Neuronal stem cell (in vitro differentiated cells): ENCODE measurements at places on chromosomes 1 and 21.

- no peak for DNase-seq
Observed at GRCh38 chr1:29455781-29456180, 219.5 kb downstream of the PTPRU start.

GRCh38 chr1:47030170-47030805 is 6.8 kb downstream of the CYP4X1 start:
- no peak for DNase-seq

GRCh38 chr1:82646888-82647287 is 846.2 kb downstream of the ADGRL2 start:
- DNase-seq, result no peak

- DNase-seq, result no peak
Observed at GRCh38 chr1:162327144-162327787, 49.4 kb downstream of the SPATA46 start.

DNA sequence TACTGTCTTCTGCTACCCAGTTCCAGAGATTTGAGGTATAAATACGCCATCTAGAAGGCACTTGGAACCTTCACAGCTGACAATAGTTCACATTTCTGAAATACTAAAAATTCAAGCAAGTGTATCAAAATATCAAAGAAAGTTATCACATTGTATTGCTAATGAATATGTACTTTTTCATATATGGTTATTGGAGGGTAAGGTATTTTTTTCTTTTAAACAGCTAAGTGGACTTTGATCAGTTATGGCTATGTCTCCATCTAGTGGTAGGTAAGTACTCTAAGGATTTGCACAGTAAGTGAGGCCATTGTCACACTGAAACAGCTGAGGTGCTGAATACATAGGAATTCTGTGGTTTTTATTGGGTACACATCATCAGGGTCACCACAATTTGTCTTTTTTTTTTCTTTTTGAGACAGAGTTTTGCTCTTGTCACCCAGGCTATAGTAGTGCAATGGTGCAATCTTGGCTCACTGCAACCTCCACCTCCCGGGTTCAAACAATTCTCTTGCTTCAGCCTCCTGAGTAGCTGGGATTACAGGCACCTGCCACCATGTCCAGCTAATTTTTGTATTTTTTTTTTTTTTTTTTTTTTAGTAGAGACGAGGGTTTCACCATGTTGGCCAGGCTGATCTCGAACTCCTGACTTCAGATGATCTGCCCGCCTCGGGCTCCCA is 49.1 kb upstream of the CR2 start:
- DNase-seq, result peak; percentile 26

- no peak for DNase-seq
Observed at GRCh38 chr1:207155028-207155427, 51.0 kb downstream of the C4BPA start.

DNA sequence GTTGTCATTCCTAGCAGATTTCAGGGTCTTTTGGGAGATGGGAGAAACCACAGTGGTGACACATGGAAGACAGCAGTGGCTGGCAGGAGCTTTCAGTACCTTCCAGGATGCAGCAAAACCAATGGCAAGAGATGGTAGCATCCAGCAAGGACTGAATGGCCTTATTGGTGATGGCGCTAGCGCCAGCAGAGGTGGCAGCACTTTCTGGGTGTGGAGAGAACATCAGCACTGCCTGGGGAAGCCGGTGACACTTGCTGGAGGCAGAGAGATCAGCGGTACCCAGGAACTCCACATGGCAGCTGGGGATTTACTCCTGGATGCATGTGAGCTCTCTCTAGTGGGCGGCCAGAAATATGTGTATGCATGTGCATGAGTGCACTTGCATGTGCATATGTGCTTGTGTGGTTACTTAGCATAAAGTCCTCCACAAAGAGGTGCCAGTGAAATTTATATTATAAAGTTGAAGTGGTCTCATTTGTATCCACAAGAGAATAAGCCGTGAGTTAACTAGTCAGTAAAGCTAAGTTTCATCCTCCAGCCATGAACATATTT is 364.7 kb downstream of the LMX1A start:
- DNase-seq, result no peak

DNA sequence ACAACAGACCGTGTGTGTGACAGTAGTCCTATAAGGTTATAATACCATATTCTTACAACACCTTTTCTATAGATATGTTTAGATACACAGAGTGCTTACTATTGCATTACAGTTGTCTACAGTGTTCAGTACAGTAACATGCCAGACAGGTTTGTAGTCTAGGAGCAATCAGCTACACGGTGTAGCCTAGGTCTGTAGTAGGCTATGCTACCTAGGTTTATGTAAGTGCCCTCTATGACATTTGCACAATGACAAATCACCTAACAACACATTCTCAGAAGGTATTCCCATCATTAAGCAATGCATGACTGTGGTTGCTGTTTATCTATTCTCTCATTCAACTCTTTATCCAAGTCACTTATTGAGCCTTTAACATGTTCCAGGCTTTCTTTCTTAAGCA is 1.8 kb upstream of the WLS start:
- DNase-seq, result no peak

DNA sequence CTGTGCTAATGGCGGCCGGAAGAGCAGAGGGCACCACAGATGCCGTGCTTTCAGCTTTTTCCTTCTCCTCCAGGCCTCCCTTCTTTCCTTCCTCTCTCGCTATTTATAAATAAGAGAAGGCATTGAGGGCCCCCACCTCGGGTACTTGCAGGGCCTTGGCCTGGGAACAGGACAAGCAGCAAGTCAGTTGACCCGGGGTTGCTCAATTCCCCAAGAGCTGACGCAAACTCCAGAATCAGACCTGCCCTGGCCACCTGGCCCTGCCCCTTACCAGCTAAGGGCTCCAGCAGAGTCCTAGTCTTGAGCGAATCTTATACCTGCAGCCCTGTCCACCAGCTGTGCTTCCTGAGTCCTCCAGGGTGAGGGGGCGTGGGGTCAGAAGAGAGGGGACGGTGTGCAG is 13.5 kb downstream of the TNFRSF1B start:
- no peak for DNase-seq

DNA sequence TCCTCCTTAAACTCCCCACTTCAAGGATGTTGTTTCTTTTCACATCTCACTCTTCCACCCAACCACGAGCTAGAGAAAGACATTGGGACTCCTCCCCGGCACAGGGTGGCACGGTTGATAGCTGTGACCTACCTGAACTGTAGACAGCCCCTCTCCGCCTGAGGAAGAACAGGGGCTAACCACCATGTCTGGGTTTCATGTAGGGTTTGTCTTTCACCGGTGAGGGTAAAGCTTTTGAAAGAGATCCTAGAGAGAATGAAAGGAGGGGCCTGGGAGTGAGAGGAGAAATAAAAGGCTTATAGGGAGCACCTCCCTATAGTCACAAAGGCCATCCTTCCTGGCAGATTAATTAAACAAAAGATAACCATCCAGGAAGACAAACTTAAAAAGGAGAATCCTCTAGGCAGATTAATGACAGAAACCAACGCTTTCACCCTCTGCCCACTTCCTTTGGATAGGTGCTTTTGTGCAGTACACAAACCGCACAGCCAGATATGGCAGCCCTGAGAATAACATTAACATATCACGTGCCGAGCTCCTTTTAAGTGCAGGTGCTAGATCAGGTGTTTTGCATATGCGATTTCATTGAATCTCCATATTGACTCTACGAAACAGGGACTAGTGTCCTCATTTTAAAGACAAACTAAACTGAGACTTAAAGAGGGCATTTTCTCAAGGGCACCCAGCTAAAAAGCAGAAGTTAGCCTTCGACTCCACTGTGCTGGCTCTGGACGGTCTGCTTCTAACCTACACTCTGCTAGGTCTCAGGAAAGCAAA is 178.1 kb upstream of the RUNX1 start:
- no peak for DNase-seq

GRCh38 chr21:36539434-36540150 is 59.7 kb upstream of the CLDN14 start:
- DNase-seq, result no peak

DNA sequence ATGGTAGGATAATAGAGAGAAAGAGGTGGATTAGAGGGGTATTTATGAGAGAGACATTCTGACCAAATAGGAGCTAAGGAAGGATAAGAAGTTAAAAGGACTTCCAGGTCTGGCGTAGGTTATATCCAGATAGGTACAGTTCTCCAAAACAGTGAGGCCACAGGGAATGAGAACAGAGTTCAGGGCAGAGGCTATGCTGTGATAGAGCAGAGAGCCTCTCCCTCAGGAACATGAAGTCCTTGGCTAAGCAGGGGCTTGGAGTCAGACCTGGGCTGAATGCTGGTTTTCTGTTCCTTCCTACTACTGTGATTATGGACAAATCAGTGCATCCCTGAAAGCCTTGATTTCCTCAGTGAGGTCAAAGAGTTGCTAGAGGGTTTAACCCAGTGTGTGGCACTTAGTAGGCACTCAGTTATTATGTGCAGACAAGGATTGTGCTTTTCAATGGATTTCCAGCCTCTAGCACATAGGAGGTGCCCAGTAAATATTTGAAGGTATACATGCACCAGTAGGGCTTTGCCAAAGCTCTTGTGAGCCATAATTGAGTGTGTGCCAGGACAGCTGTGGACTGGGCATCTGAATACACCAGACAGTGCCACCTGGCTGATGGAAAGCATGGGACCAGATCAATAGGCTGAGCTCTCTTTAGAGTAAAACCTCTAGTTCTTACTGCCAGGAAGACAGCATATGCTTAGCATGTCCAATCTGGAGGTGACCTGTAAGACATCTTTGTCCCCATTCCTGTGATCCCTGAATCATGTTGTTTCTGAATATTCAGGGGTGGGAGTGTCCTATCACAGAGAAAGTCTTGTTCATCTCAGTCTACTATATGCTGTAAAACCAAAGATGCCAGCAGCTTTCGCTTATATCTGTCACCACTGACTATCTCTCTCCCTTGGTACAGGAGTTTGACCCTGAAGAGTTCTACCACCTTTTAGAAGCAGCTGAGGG is 111.1 kb downstream of the PIK3R3 start:
- no peak for DNase-seq

GRCh38 chr21:22476726-22477646 is 1478.8 kb downstream of the NCAM2 start:
- DNase-seq, result no peak

DNA sequence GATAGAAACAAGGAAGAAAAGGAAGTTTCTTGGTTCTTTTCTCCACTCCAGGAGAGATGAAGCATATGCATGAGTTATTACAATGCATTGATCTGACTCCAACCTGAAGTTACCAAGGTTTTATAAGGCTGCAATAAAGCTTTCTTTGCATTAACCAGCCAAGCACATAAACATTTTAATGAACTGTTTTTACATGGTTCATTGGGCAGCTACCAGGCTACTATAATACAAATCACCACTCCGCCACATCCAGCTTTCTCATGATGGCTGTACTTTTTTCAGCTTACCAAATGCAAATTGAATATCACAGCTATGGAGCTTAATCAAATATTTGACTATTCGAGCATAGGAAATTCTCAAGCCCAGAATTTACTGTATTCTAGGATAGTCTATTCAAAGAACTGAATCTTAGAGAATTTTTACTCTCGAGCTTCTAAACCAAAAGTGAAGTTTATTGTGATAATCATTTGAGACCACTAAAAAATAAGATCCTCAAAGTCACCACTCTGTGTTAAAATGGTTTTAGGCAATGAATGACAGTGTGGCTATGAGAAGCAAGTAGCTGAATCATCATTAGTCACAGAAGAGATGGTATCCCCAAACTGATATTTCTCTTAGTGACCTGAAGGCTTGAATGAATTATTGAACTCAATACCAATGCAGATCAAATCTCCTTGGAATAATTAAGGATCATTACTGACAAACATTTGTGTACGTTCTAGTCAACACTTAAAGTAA is 58.6 kb upstream of the ZNF281 start:
- DNase-seq, result no peak

DNA sequence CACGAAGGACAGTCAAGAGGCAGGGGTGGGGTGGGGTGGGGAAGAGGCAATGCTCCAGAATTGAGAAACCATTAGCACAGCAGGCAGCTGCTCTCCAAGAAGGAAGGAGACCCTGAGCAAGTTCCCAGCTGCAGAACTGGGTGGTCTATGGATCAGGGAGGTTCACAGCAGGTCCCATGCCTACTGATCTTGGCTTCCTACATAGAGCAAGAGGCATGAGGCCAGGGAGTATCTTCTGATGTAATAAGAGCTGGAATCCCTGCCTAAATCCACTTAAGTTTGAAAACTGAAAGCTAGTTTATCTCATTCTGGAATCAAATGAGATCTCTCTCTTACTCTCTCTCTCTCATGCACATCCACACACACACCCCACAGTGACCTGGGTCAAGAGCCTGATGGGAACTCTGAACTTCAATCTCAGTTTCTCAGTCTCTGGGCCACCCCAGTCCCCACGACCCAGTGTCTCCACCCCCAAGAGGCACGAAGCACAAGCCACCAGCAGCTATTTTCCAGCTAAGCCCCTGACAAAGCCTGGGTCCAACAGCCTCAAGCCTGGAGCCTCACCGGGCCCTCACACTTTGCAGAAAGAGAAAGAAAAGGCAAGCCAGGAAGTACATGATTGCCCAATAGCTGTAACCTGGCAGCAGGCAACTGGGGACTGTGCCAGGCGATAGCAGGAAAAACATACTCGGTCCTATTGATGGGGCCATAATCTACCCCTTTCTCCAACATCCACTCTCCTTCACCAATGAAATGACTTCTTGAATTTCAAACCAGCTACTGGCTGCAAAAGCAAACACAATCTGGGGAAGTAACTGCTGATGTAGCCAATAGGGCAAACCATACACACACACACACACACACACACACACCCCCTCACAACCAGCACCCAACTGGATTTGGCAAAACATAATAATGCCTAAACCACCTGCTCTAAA is 2.2 kb downstream of the NUAK2 start:
- DNase-seq, result no peak

- DNase-seq, result no peak
Observed at GRCh38 chr1:41353744-41354143, 7.5 kb upstream of the FOXO6 start.

- no peak for DNase-seq
Observed at GRCh38 chr1:205583461-205584130, 48.2 kb downstream of the ELK4 start.

- no peak for DNase-seq
Observed at GRCh38 chr1:77026135-77026534, 158.9 kb downstream of the ST6GALNAC5 start.
